ENCODE measurements at places on chromosomes 12 and 14.
A peak's percentile ranks its signal among the peaks of the same experiment; 100 is the strongest.

DNA sequence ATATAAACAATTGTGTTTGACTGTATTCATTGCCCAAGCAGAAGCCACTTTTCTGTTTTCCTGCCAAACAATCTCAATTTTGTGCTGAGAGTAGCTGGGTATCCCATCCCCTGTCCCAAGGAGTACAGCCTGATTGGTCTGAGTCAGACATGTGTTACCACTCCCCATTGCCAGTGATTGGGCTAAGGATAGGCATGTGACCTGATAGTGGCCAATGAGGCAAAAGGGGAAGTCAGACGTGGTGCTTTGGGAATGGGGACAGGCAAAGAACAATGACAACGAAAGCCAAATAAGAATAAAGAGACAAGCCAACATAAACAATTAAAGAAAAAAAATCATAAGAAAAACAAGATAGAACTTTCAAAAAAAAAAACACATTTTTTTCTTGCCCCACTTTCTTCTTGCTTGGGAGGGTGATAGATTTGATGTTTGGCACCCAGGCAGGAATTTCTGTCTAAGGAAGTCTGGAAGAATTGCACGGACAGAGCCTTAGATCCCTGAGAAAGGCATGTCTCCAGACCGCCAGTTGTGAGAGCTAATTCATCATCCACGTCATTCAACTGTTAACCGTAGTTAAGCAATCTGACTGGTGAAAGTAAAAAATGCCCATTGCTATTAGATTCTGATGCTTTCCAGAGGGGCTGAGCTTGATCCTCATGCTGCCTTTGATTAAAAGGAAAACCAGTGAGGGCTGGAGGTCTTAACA, 626.6 kb upstream of the TMEM132C start:
- DNase-seq, result no peak

DNA sequence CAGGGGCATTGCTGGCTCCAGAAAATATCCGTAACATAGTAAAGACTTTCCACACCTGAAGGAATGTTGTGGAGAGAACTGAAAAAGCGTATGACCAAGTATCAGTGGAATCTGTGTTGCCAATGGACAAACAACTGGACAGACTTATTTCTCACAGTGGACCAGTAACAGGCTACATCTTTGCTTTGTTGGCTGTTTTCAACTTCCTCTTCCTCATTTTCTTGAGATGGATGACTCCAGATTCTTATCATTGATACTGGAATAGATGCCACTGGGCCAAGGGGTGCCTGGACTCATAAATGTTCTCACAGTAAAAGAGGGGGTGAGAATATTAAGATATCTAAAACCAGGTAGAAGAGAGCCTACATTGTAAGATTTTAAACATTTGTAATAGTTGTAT, 6.4 kb downstream of the GAS2L3 start:
- DNase-seq, result no peak

DNA sequence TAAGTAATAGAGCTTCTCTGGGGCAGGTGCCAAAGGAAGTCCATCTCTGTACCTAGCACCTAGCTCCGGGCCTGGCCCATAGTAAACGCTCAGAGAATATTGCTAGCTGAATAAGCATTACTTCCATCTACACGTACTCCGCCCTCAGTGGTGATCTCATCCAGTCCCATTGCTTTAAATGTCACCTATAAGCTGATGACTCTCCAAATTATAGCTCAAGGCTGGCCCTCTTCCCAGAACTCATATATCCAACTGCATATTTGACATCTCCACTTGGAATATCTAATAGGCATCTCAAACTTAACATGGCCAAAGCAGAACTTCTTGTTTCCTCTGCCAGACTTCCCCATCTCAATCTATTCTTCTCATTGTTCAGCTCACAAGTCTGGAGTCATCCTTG, 6.9 kb upstream of the DYNLL1 start:
- no peak for DNase-seq

GRCh38 chr12:65891219-65891618, 66.9 kb downstream of the HMGA2 start:
- no peak for DNase-seq

DNA sequence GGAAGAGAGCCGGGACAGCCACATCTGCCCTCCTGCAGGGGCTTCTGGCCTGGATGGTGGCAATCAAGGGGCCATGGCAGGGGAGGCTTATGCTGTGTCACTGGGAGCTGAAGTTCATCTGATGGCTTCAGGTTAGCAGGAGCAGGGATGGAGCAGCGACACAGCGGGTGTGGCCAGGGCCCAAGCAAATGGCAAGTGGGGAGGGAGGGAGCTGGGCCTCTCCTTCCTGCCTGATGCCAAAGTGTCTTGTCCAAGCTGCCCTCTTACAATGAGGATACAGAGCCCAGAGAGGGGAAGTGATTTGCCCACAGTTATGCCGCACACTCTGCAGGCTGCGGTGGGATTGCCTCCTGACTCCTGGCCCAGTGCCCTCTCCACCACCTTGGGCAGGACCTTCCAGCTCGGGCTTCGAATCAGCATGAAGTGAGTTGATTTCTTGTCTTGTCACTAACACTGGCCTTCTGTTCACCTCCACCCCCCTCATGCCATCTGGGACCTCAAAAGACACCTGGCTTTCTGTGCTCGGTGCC, 51.3 kb downstream of the IQSEC3 start:
- no peak for DNase-seq

GRCh38 chr12:116863275-116863767, 17.9 kb downstream of the HRK start:
- DNase-seq, result no peak

GRCh38 chr14:99518441-99519346, 37.5 kb downstream of the CCNK start:
- DNase-seq, result peak; percentile 83

DNA sequence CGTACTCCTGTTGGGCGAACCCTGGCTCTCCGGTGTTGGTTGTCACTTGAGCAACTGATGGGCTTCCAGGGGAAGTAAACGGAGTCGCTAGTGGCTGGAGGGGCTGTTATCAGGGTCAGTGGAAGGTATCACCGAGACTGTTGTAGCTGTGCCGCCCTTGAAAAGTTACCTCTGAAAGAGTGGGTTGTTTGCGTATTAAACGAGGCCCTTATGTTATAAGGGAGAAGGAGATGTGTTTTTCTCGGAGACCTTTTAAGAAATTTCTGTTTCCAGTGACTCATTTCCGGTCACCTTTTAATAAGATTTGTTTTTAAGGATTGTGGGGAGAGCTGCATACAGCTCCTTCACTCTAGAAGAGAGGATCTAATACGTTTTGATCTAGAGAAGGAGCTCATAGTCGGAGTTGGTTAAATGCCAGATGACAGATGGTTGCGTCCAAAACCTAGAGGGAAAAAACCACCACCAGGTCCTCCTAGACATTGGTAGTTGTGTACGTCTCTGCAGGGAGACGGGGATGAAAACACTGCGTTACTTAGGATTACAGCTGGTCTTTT, 750 bp upstream of the DBX2 start:
- no peak for DNase-seq

DNA sequence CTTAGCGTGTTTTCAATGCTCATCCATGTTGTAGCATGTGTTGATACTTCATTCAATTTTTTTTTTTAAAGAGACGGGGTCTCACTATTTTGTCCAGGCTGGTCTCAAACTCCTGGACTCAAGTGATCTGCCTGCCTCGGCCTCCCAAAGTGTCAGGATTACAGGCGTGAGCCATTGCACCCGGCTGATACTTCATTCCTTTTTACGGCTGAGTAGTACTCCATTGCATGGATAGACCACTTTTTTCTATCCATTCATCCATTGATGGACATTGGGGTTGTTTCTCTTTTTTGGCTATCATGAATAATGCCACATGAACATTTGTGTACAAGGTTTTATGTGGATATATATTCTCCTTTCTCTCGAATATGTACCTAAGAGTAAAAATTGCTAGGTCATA, 1.2 kb downstream of the P2RX7 start:
- no peak for DNase-seq

Measured in activated CD4-positive, alpha-beta T cell treated with anti-CD3 and anti-CD28 coated beads for 24 hours (primary cell).